ENCODE measurements at places on chromosomes 2 and 18. TPM values are rescaled to one million over a fixed set of nuclear protein-coding genes. Genes with fewer than 3 reads are reported as not detected.

FSHR gene
- not detected for total RNA-seq

MROH2A gene
- total RNA-seq: not detected

TMEM200C gene
- total RNA-seq: not detected

ZNF892 gene
- 3.9 TPM for total RNA-seq

SKA1 gene
- 48.9 TPM for total RNA-seq

VAPA gene
- total RNA-seq: 138 TPM

IL36RN gene
- total RNA-seq: not detected

ARHGAP15 gene
- 158 TPM for total RNA-seq

DNA sequence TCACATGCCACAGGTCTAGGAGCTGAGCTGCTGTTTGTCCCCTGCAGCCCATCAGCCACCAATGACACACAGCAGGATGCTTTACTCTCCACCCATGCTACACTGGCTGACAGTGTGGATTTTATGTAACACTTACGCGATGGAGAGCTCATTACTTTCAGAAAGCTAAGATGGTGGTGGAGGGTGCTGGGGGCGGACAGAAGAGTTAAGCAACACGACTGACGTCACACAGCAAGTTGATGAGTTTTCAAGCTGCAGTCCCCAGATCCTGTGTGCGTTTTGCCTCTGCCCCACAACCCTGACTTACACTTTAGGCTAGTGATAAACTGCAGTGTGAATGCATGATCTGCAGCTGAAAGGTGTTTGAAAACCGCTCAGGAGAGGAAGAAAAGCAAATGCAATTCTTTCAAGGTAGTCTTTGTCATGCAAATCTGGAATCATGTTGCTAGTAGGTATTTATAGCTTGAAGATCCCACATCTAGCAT lies 42.4 kb downstream of the MRPS5 start:
- peak; percentile 50 for DNase-seq

- DNase-seq: peak; percentile 51
Observed at GRCh38 chr2:227871375-227871791, at the start of gene DAW1. TSS of gene DAW1 (plus strand) at chr2:227871631. CDS start at chr2:227871690, 59 bp downstream.

- no peak for DNase-seq
Observed at GRCh38 chr2:9638532-9638931, 7.7 kb upstream of the YWHAQ start.

- peak; percentile 48 for DNase-seq
Observed at GRCh38 chr2:65435625-65436168, 3.3 kb upstream of the SPRED2 start.

DNA sequence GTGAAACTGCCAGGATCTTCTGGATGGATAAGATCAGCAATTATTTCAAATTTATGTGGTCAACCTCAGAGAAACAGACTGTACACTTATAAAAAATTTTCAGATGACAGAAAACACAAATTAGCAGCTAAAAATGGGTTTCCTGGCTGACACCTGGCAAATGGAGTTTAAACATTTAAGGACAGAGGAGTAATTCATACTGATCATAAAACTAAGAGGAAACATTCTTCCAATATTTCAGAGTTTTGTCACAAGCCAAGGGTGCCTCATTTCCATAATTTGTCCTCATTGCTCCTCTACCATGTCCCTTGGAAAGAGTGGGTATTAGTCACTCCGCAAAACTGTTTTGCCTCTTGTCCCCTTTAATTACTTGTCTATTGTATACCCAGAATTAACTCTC lies 70.2 kb downstream of the TMEFF2 start:
- DNase-seq: no peak

DNA sequence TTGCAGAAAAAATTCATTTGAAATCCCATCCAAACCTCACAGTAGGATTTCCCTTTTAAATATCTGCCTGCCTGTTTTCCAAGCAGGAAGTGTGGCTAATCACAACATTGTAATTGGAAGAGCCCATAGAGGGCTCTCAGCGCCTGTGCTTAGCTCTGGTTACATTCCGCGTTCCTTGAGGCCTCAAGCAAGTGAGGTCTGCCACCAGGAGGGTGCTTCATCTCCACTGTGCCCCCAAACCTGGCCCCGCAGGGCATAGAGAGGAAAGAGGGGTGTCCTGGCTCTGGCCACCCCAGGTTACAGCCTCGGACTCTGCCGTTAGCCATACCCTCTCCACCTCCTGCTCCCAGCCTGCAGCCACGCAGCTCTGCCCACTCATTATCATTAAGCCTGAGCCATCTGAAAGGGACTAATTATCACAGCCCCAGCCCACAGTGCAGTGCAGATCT lies 214.8 kb downstream of the SP3 start:
- no peak for DNase-seq

DNA sequence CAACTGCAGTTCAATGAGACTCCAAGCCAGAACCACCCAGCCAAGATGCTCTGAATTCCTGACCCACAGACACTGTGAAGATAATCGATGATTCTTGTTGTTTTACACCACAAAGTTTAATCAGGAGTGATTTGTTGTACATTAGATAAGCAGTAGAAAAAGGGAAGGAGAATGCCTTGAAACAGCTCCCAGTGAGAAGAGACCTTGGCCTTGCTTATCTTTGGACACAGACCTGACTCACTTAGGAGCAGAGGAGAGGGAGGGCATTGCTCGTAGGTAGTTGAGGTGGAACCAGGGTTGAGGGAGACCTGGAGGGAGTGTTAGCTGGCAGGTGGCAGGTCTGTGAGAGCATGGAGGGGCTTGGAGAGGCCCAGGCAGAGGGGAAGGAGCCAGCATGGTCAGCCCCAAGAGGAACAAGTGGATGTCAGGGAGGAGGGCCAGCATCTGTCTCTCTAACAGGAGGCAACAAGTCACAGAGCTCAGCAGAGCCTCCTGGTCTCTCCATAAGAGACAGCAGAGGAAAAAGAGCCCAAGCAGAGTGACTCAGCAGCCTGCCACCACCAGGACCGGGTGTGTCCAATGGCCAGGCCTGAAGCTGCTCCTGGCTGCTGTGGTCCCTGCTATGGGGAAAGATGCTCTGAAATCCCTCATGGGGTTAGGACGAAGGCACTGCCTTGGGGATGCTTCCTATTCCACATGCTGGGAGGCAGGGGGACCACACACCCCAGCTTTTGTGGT lies 161.6 kb upstream of the CAPN13 start:
- DNase-seq: no peak

GRCh38 chr2:121539750-121540469 lies 9.2 kb downstream of the RNU4ATAC start:
- DNase-seq: no peak

GRCh38 chr2:204133476-204133875 lies 196.9 kb downstream of the ICOS start:
- no peak for DNase-seq

- DNase-seq: no peak
Observed at GRCh38 chr18:74114116-74114515, 33.5 kb downstream of the FBXO15 start.

Data from activated CD8-positive, alpha-beta T cell treated with anti-CD3 and anti-CD28 coated beads, Interleukin-2, amount 10 ng/mL, durations not matched to agents 7 days and 5 days (primary cell).